Natural killer cell treated with Interleukin-12 subunit alpha and Interleukin-12 subunit beta and Interleukin-15 and Interleukin-18, amount 100 ng/mL, for 72 hours (primary cell): ENCODE measurements at places on chromosomes 13 and 19.

DNA sequence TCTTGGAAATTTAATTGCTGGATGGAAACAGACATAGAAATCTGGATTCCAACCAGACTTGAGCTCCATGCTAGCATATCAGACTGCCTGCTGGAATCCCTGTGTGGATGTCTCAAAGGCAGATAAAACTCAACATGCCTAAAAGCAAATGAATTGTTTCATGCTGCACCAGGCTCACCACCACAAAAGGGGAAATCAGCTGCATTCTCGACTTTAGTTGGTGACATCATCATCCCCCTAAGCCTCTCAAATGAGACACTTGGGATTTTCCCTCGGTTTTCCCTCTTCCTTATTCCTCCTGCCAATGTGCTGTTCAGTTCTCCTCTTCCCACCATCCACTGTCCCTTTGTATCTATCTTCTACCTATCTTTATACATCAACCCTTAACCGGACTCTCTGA lies 134.3 kb downstream of the ZDHHC20 start:
- peaks cover 34% of the 10 kb centered on the region for H3K4me1 ChIP-seq
- no peak for DNase-seq
- H3K27me3 ChIP-seq = no peaks in the 10 kb centered on the region
- no peaks in the 10 kb centered on the region for H3K36me3 ChIP-seq
- H3K27ac ChIP-seq = peak overlapping the region; percentile 2

- peaks cover 34% of the 10 kb centered on the region for H3K27me3 ChIP-seq
- no peaks in the 10 kb centered on the region for H3K4me1 ChIP-seq
- no peak overlapping the region for H3K4me3 ChIP-seq
Observed at GRCh38 chr19:54317108-54317964, 4.4 kb upstream of the LILRA5 start.

DNA sequence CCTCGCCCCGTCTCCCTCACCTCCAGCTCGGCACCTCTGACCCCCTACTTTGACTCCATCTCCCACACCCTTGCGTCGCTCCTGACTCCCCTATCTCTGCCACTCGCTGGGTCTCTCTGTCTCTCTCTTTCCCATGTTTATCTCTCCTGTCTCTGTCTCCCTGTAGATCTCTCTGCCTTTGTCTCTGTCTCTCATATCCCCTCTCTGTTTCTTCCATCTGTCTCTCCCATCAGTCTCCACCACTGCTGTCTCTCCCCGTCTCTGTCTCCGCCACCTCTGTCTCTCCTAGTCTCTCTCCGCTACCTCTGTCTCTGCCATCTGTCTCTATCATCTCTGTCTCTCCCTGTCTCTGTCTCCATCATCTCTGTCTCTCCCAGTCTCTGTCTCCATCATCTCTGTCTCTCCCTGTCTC lies 12.4 kb upstream of the BBC3 start:
- no peaks in the 10 kb centered on the region for H3K36me3 ChIP-seq
- peaks cover 30% of the 10 kb centered on the region for H3K4me1 ChIP-seq
- no peak overlapping the region for H3K27ac ChIP-seq
- no peak for DNase-seq
- no peak overlapping the region for H3K4me3 ChIP-seq

DNA sequence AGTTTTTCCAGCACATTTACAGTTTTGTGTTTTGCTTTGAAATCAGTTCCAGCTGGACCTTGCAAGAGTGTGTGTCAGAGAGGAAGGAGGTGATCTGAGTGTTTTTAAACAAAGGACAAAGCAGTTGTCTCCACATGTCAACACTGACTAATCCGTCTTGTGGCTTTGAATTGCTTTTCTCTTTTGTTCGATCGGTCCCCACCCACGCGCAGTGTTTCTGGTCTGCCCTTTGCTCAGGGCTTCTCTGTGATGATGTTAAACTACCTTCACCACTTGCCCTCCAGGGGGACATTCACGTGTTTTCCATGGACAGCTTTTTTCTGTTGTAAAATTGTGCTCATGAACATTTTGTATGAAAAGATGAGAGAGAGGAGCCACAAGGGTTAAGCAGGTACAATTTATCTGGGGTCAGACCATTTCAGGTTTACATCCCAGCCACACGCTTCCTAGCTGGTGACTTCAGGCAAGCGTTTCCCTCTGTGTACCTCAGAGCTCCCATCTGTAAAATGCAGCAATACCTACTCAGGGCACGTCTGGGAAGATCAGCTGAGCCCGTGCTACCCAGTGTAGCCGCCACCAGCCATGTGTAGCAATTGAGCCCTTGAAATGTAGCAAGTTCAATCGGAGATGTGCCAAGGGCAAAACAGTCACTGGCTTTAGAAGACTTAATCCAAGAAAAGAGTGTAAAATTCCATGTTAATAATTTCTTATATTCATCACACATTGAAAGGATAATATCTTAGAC lies 13.5 kb upstream of the PLA2G4C start:
- no peaks in the 10 kb centered on the region for H3K27me3 ChIP-seq
- peaks cover 17% of the 10 kb centered on the region for H3K36me3 ChIP-seq

DNA sequence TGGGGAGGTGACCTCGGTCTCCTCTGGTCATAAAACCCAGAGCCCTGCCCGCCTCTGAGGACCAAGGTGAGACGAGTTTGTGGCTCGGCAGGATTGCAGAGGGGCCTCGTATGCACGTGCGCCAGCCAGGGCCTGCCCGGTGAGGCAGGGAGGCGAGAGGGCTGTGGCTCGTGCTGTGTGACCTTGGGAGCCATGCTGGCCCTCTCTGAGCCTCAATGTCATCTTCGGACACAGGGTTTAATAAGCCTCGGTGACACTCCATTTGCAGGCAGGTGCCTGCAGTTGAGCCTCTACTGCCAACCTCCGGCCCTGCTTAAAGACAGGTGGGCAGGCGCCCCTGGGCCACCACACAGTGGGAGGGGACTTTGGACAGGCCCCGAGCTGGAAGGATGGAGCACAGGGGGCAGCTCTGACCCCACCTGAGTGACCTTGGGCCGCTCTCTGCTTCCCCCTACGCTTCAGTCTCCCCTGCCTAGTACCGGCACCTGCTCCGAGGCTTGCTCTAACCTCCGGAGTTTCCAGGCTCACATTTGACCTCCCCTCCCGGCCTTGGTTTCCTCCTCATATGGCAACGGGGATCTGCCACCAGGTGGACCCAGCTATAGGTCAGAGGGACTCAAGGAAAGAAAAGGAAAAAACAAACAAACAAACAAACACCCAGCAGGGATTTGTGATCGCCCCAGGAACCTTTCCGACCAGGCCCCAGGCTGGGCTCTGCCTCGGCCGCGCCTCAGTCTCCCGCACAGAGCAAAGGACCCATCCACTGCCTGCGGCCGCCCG lies 3.1 kb downstream of the ZBTB7A start:
- no peak for DNase-seq
- H3K36me3 ChIP-seq = no peaks in the 10 kb centered on the region
- peaks cover 15% of the 10 kb centered on the region for H3K4me1 ChIP-seq
- H3K27me3 ChIP-seq = no peaks in the 10 kb centered on the region

DNA sequence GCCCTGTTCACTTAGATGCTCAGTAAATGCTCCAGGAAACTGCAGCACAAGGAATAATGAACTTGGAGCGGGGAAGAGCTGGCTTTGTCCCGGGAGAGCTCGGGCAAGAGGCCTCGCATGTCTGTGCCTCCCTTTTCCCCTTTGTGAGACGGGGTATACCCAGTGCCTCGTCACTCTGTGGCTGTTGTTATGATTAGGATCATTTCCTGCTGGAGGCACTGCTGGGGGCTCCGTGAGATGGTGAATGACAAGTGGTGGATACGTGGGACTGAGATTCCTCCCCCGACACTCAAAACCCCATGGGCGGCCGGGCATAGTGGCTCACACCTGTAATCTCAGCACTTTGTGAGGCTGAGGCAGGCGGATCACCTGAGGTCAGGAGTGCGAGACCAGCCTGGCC lies 1.1 kb upstream of the PLVAP start:
- H3K4me3 ChIP-seq = no peak overlapping the region
- peaks cover 8% of the 10 kb centered on the region for H3K27me3 ChIP-seq
- no peak for DNase-seq
- H3K4me1 ChIP-seq = peaks cover 6% of the 10 kb centered on the region
- H3K27ac ChIP-seq = no peak overlapping the region
- no peaks in the 10 kb centered on the region for H3K36me3 ChIP-seq

DNA sequence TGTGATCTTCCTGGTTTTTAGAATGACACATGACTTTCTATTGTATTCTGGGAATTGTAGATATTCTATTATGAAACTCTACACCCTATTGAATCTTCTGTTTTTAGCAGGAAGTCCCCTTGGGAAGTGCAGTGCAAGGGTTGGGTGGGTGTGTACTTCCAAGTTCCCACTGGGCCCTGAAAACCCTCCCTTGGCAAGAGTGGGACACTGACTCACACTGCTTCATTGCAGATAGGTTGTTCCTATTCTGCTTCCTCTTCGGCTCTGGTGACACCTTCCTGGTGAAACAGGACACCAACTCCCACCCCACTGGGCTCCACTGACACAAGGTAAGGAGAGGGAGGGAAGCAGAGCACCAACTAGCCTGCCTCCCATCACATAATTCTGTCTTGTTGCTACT lies 121.8 kb downstream of the KCTD12 start:
- peaks cover 14% of the 10 kb centered on the region for H3K27me3 ChIP-seq
- H3K4me1 ChIP-seq = no peaks in the 10 kb centered on the region
- H3K27ac ChIP-seq = no peak overlapping the region
- no peaks in the 10 kb centered on the region for H3K36me3 ChIP-seq
- DNase-seq = no peak
- H3K4me3 ChIP-seq = no peak overlapping the region

- DNase-seq = no peak
- no peaks in the 10 kb centered on the region for H3K4me1 ChIP-seq
- no peak overlapping the region for H3K27ac ChIP-seq
- peaks cover 13% of the 10 kb centered on the region for H3K36me3 ChIP-seq
Observed at GRCh38 chr13:41746259-41746658, 214.7 kb downstream of the VWA8 start.

DNA sequence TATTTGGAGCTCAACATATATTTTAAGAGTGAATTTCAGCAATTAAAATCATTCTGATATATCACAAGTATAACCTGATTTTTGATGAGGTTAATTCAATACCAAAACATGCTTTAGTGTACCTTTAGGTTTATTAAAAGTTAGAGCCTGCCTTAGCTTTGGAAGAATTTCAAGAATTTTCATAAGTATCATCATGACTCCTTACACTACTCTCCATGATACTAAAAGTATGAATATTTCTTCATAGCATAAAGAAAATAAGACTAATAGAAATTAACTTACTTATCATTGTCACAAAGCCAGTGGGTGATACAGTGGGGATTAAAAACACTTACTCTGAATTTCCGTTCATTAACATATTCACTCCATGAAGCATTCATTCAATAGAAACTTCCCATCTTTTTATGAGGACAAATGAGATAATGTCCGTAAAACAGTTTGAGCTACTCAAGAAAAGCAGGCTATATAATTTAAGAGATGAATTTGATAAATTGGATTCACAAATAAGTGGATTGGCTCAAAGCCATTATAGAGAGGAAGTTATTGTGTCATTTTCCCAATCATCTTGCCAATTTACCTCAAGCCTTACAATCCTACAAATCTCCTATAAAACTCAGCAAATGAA lies 214.0 kb downstream of the PCDH9 start:
- H3K36me3 ChIP-seq = no peaks in the 10 kb centered on the region
- no peak overlapping the region for H3K27ac ChIP-seq
- no peak overlapping the region for H3K4me3 ChIP-seq
- no peaks in the 10 kb centered on the region for H3K4me1 ChIP-seq
- no peak for DNase-seq

DNA sequence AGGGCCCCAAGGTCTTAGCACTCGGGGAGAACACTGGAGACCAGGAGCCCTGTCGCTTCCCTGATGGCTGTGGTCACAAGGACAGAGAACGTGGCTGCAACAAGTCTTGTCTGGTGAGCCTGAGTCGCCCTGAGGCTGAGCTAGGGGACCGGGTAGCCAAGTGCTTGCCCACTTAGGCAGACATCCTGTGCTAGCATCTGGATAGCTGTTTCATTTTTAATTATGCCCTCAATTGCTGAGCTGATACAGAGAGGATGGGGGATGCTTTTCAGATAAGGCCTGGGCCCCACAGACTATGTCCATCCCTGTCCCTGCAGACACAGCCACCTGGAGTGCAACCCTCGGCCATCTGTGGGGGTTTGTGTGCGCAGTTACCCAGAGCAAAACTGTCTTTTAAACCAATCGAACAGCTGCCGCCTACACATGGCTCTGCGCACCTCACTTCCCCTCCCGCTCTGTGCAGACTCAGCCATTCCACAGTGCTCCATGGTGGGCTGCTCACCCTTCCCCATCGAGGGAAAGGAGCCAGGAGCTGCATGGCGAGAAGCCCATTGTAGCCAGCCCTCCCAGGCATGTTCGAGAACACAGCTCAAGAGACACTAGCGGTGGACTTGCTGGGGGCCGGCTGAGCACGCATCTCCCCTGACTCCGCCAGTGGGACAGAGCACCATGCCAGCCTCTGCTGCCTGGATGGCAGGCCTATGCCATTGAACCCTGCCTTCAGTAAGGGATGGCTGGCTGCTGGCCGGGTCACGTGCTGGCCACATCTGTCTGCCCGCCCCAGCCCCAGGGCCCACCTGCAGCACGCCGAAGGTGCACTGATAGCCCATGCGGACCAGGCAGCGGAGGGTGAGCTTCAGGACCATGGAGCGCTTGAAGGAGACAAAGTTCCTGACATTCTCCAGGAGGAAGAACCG lies 19.4 kb upstream of the EIF3G start:
- H3K27me3 ChIP-seq = no peaks in the 10 kb centered on the region
- no peak for DNase-seq
- H3K4me1 ChIP-seq = peaks cover 3% of the 10 kb centered on the region
- no peak overlapping the region for H3K4me3 ChIP-seq
- H3K27ac ChIP-seq = no peak overlapping the region

DNA sequence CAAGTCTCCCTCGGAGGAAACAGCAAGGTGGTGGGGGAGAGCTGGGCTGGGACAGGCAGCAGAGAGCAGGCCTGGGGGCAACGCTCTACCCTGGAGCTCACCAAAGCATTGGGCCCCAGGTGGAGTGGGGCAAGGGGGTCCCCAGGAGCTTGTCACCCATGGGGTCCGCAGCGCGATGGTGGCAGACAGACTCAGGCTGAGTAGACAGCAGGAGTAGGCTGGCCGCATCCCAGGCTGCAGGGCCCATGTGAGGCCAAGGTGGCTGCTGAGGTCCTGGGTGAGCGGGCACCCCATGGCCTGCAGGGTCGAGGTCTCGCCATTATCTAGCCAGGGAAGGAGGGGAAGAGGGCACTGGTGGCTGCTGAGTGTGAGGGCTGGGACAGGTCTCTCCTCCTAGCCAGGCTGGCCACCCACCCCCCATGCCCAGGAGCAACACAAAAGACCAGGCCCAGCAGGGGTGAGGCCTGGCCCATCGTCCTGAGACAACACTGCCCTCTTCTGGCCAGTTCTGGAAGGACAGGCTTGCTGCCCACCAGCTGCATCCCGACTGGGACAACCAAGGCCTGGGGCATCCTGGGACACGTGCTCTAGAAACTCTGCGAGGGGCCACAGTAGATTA lies 33.1 kb downstream of the CEBPG start:
- H3K27ac ChIP-seq = no peak overlapping the region
- no peaks in the 10 kb centered on the region for H3K4me1 ChIP-seq
- H3K4me3 ChIP-seq = no peak overlapping the region
- no peaks in the 10 kb centered on the region for H3K36me3 ChIP-seq
- H3K27me3 ChIP-seq = no peaks in the 10 kb centered on the region
